ENCODE measurements at places on chromosomes 1 and 21.

- no peak overlapping the region for H3K4me3 ChIP-seq
- H3K4me1 ChIP-seq = peaks cover 2% of the 10 kb centered on the region
- peak overlapping the region; percentile 26 for H3K27ac ChIP-seq
Observed at GRCh38 chr1:185965870-185966269, 231.7 kb downstream of the HMCN1 start.

GRCh38 chr1:241485554-241485992 lies 34.0 kb downstream of the FH start:
- H3K4me1 ChIP-seq = no peaks in the 10 kb centered on the region
- peaks cover 5% of the 10 kb centered on the region for H3K36me3 ChIP-seq
- no peak overlapping the region for H3K4me3 ChIP-seq

- H3K27me3 ChIP-seq = peaks cover 26% of the 10 kb centered on the region
- no peak for DNase-seq
- no peaks in the 10 kb centered on the region for H3K4me1 ChIP-seq
- no peak overlapping the region for H3K4me3 ChIP-seq
- H3K27ac ChIP-seq = no peak overlapping the region
- peaks cover 5% of the 10 kb centered on the region for H3K36me3 ChIP-seq
Observed at GRCh38 chr1:115565353-115565752, 76.4 kb upstream of the VANGL1 start.

- H3K4me1 ChIP-seq = no peaks in the 10 kb centered on the region
- no peaks in the 10 kb centered on the region for H3K36me3 ChIP-seq
- no peak for DNase-seq
- H3K27ac ChIP-seq = no peak overlapping the region
- peaks cover 3% of the 10 kb centered on the region for H3K27me3 ChIP-seq
- H3K4me3 ChIP-seq = no peak overlapping the region
Observed at GRCh38 chr1:238089615-238090014, 198.9 kb upstream of the ZP4 start.

GRCh38 chr1:38000529-38001455 lies 4.5 kb downstream of the FHL3 start:
- DNase-seq = no peak
- H3K36me3 ChIP-seq = peaks cover 19% of the 10 kb centered on the region
- peaks cover 74% of the 10 kb centered on the region for H3K4me1 ChIP-seq
- peak overlapping the region; percentile 100 for H3K27ac ChIP-seq

- H3K27ac ChIP-seq = peak overlapping the region; percentile 95
- DNase-seq = no peak
- H3K4me3 ChIP-seq = no peak overlapping the region
- H3K27me3 ChIP-seq = peaks cover 2% of the 10 kb centered on the region
- H3K4me1 ChIP-seq = peaks cover 60% of the 10 kb centered on the region
- H3K36me3 ChIP-seq = peaks cover 7% of the 10 kb centered on the region
Observed at GRCh38 chr1:114021665-114022099, 42.4 kb downstream of the OLFML3 start.

DNA sequence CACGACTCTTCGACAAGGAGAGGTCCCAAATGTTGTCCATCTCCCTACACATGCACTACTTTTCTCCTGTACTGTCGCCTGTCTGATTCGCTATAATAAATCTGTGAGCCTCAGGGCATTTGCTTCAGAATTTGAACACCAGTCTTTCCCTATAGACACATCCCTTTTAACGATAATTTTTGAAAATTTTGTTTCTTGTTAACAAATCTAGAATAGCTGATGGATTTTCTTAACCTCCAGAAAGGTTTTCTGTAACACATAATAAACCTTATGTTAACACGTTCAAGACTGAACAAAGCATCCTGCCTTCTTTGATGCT lies 704 bp downstream of the CAPZA1 start:
- H3K4me1 ChIP-seq = peaks cover 36% of the 10 kb centered on the region
- H3K4me3 ChIP-seq = peak overlapping the region; percentile 100
- H3K27ac ChIP-seq = peak overlapping the region; percentile 100
- no peaks in the 10 kb centered on the region for H3K27me3 ChIP-seq
- no peak for DNase-seq

- peaks cover 39% of the 10 kb centered on the region for H3K36me3 ChIP-seq
- DNase-seq = no peak
- peaks cover 10% of the 10 kb centered on the region for H3K4me1 ChIP-seq
- H3K4me3 ChIP-seq = no peak overlapping the region
Observed at GRCh38 chr1:180194546-180195207, 35.4 kb upstream of the LHX4 start.

DNA sequence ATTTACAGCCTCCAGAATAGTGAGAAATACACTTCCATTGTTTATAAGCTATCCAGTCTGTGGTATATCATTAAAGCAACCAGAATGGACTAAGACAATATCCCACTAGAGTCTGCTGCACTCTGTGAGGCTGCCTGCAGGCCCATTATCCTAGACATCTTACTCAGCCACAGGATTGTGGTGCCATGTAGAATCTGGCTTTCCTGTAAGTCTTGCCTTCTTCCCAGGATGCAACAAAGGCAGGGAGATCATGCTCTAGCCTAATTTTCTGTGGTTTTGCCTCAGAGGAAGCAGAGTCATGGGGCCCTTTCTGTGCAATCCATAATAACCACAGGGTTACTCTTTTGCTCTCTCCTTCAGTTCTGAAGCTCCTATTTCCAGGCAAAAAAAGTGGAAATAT lies 299.1 kb upstream of the DEPDC1 start:
- no peaks in the 10 kb centered on the region for H3K36me3 ChIP-seq
- H3K27me3 ChIP-seq = no peaks in the 10 kb centered on the region
- H3K4me3 ChIP-seq = no peak overlapping the region
- peaks cover 5% of the 10 kb centered on the region for H3K4me1 ChIP-seq
- DNase-seq = no peak
- H3K27ac ChIP-seq = no peak overlapping the region

DNA sequence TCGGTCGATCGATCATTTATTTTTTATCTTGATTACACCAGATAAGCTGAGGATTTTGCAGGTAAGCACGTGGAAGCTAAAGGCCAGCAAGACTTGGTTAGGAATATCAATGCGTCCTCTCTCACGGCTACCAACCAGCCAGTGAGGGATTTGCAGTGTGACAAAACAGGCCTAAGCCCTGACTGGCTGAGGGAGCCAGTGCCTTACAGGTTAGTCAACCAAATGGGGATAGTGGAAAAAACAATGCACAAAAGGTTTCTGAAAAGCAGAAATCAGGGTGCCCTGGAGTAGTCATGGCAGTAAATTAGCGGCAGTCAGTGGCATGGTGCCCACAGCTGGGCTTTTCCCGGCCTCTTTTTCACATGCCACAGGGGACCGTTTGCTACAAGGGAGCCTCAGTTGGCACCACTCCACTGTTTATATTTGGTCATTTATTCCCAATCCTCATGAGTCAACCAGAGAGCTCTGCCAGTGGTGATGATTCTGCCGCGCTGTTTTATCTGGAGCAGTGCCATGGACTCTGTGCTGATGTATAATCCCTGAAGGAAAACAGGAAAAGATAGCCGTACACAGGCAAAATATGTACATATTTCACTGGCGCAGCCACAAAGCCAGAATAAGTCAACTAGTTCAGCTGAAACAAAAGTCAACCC lies 167.6 kb downstream of the RHOU start:
- peaks cover 10% of the 10 kb centered on the region for H3K27me3 ChIP-seq
- no peaks in the 10 kb centered on the region for H3K36me3 ChIP-seq
- H3K27ac ChIP-seq = no peak overlapping the region
- DNase-seq = no peak

DNA sequence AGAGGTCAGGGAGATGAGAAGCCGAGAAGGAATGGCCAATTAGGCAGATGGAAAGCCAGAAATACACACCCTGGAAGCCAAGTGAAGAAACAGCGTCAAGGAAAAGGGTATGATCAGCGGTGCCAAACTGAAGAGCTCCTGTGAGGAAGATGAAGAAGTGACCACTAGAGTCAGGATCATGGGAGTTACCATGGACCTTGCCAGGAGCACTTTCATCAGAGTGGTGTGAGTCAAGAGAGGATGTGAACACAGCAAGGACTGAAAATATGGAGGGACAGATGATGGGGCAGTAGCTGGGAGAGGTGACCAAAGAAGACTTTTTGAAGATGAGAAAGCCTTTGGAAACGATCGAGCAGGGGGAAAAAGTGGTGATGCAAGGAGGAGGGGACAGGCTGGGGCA lies 50.4 kb downstream of the CD34 start:
- no peak for DNase-seq
- H3K27me3 ChIP-seq = peaks cover 7% of the 10 kb centered on the region
- no peak overlapping the region for H3K27ac ChIP-seq
- no peaks in the 10 kb centered on the region for H3K4me1 ChIP-seq

- DNase-seq = no peak
- H3K4me3 ChIP-seq = no peak overlapping the region
- peaks cover 4% of the 10 kb centered on the region for H3K36me3 ChIP-seq
- no peaks in the 10 kb centered on the region for H3K4me1 ChIP-seq
Observed at GRCh38 chr1:232207073-232207866, 422.7 kb downstream of the SIPA1L2 start.

DNA sequence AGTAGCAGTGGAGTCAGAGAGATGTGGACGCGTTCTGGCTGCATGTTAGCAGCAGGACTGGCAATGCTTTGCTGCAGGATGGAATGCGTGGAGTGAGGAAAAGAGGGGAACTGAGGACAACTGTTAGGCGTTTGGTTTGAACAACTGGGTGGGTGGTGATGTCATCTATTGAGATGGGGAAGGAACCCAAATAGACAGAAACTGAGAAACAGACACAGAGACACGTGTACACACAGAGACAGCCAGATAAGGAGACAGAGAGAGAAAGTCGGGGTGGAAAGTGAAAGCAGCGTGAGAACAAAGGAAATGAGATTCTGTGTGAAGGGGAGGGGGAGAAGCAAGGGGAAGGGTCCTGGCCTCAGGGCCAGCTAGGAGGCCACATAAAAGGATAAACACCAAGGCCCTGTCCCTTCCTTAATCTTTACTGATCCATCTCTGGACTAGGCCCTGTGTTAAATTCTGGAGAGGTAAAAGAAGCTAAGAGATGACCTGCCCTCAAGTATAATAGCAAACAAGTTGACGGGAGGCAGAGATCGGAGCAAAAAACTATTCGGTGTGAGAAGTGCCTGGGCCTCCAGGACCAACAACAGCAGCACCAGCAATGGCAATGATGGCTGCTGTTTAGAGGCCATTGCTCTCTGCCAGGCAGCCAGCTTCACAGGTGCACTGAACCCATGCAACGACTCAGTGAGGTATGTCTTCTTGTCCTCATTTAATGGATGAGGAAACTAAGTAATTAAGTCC lies 31.6 kb downstream of the VWA5B1 start:
- peak overlapping the region; percentile 14 for H3K27ac ChIP-seq
- DNase-seq = no peak
- peaks cover 20% of the 10 kb centered on the region for H3K4me1 ChIP-seq
- peaks cover 57% of the 10 kb centered on the region for H3K27me3 ChIP-seq
- no peaks in the 10 kb centered on the region for H3K36me3 ChIP-seq

DNA sequence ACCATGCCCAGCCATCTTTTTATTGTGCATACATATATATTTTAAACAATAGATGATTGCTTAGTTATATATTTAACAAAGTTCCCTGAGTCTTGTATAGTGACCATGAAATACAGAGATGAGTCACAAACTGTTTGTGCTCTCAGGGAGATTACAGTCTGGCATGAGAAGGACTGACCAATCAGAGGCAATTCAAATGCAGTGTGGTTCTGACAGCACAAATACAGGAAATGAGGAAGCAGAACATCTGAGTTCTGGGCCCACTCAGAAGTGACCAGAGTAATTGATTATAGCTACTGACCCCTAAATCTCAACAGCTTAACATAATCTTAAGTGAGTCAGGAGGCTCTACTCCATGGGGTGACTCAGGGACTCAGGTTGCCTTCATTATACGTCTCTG lies 534.5 kb downstream of the OMA1 start:
- no peaks in the 10 kb centered on the region for H3K36me3 ChIP-seq
- no peaks in the 10 kb centered on the region for H3K4me1 ChIP-seq

- DNase-seq = no peak
- H3K4me3 ChIP-seq = no peak overlapping the region
- H3K27ac ChIP-seq = no peak overlapping the region
- no peaks in the 10 kb centered on the region for H3K36me3 ChIP-seq
- H3K4me1 ChIP-seq = no peaks in the 10 kb centered on the region
Observed at GRCh38 chr1:80989455-80989854, 811.3 kb upstream of the ADGRL2 start.

- H3K36me3 ChIP-seq = no peaks in the 10 kb centered on the region
- H3K27me3 ChIP-seq = peaks cover 6% of the 10 kb centered on the region
- H3K27ac ChIP-seq = peak overlapping the region; percentile 71
- H3K4me3 ChIP-seq = peak overlapping the region; percentile 88
- peak; percentile 50 for DNase-seq
- H3K4me1 ChIP-seq = peaks cover 8% of the 10 kb centered on the region
Observed at GRCh38 chr1:92960395-92961130, 699 bp downstream of the DIPK1A start.

DNA sequence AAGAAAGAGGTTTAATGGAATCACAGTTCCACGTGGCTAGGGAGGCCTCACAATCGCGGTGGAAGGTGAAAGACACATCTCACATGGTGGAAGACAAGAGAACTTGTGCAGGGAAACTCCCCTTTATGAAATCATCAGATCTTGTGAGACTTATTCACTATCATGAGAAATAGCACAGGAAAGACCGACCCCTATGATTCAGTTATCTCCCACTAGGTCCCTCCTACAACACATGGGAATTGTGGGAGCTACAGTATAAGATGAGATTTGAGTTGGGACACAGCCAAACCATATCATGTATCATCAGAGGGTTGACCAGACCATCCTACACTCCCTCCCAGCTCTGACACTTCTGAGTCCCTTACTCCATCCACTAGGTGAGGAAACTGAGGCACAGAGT lies 143.9 kb upstream of the KLHDC7A start:
- H3K4me3 ChIP-seq = no peak overlapping the region
- peaks cover 16% of the 10 kb centered on the region for H3K27me3 ChIP-seq
- DNase-seq = no peak
- H3K4me1 ChIP-seq = no peaks in the 10 kb centered on the region
- H3K27ac ChIP-seq = no peak overlapping the region

- H3K4me3 ChIP-seq = no peak overlapping the region
- H3K36me3 ChIP-seq = no peaks in the 10 kb centered on the region
- H3K27ac ChIP-seq = no peak overlapping the region
- H3K27me3 ChIP-seq = peaks cover 17% of the 10 kb centered on the region
- H3K4me1 ChIP-seq = peaks cover 34% of the 10 kb centered on the region
- no peak for DNase-seq
Observed at GRCh38 chr1:30270461-30270860, 452.9 kb downstream of the MATN1 start.

- H3K27ac ChIP-seq = no peak overlapping the region
- no peak overlapping the region for H3K4me3 ChIP-seq
- H3K27me3 ChIP-seq = peaks cover 24% of the 10 kb centered on the region
- no peak for DNase-seq
- no peaks in the 10 kb centered on the region for H3K4me1 ChIP-seq
Observed at GRCh38 chr1:227781314-227781930, 34.1 kb upstream of the PRSS38 start.

GRCh38 chr1:36920801-36921405 lies 113.4 kb downstream of the GRIK3 start:
- H3K4me1 ChIP-seq = peaks cover 8% of the 10 kb centered on the region
- no peak overlapping the region for H3K27ac ChIP-seq
- DNase-seq = no peak
